ENCODE measurements at places on chromosomes 2 and 18. TPM values are rescaled to one million over a fixed set of nuclear protein-coding genes. Genes with fewer than 3 reads are reported as not detected.

DNA sequence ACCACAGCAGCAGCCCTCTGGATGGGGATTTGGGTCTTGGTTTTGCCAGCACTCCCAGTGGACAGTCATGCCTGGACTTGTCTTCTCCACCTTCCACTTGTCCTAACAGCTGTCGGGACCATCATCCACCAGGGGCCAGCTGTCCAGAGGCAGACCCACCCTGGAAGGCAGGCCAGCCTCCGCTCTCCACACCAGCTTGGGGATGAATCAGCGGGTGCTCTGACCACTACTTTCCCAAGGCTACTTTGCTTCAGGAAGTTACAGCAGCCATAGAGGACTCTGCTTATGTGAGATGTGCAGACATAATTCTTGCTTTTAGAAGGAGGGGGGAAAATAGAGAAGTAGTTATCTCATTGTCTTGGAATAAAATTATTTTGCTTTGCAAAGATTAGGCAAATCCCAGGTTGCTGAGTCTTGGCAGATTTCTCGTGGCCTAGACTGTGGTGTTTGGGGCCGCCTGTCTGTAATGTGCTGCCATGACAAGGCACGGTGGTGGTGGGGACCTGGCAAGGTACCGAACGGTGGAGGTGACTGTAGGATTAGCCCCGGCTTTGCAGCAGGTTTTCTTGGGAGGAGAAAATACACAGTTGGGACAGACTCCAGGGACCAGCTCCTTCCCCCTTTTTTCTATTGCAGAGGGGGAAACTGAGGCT lies 148.7 kb downstream of the AGAP1 start:
- no peaks in the 10 kb centered on the region for H3K27me3 ChIP-seq
- H3K27ac ChIP-seq: no peak overlapping the region
- H3K4me1 ChIP-seq: no peaks in the 10 kb centered on the region
- no peak overlapping the region for H3K4me3 ChIP-seq

DNA sequence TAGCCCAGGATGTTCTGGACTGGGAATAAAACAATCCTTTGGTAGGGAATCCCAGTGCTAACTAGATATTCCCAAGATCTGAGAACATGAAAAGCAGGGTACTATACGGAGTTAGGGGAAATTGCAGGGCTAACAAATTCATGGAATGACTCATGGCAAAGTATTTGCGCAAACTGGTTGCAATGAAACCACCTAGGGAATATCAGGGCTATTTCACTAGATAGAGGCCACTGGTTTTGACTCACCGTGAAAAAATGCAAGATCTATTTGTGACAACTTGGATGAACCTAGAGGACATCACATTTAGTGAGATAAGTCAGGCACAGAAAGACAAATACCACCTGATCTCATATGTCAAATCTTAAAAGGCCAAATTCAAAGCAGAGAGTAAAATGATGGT lies 233.3 kb downstream of the MBD2 start:
- H3K4me1 ChIP-seq: no peaks in the 10 kb centered on the region
- H3K27ac ChIP-seq: no peak overlapping the region
- H3K36me3 ChIP-seq: no peaks in the 10 kb centered on the region
- no peak overlapping the region for H3K4me3 ChIP-seq

The OTOS gene
- total RNA-seq: not detected

DNA sequence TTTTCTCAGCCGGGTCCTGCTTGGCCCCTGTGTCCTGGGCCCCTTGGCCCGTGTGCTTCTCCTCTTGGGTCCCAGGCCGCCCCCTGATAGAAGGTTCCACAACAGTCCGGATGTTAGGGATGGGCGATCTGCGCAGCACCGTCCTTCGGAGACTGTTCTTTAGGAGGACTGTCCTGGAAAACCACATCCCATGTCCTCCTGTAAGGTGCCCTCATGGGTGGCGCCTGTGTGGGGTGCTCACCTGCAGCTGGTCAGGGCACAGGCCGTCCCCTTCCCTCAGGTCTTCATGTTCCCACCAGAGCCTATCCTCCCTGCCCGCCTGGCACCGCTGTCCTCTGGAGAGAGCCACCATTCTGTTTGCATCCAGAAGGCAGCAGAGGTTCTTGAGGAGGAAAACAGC lies 50.0 kb downstream of the CTDP1 start:
- H3K4me3 ChIP-seq: no peak overlapping the region
- H3K27ac ChIP-seq: no peak overlapping the region
- DNase-seq: no peak
- peaks cover 51% of the 10 kb centered on the region for H3K36me3 ChIP-seq

GRCh38 chr2:142874293-142874814 lies 3.1 kb upstream of the KYNU start:
- no peaks in the 10 kb centered on the region for H3K27me3 ChIP-seq
- no peak overlapping the region for H3K4me3 ChIP-seq
- no peaks in the 10 kb centered on the region for H3K4me1 ChIP-seq

The PLB1 gene
- total RNA-seq: 2.6 TPM

DNA sequence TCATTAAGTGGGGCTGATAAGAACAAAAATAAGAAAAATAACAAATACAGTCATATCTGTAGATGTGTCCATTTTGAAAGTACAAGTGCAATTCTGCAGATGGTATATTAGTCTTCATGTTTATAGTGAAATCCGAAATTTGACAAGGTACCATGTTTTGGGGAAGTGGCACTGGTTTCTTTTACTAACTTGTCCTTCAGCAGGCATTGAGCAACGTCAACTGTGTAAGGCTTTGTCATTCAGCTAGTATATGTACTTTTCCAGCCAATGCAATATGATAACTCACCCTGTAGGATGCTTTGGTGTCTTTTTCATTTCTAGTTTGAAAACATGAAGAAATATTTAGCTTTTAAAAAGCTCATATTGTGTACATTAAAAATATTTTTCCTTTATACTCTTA lies 139.9 kb downstream of the MCFD2 start:
- no peak for DNase-seq
- no peaks in the 10 kb centered on the region for H3K4me1 ChIP-seq
- H3K36me3 ChIP-seq: no peaks in the 10 kb centered on the region

The TTN gene
- total RNA-seq: 3.7 TPM

The RGPD4 gene
- total RNA-seq: not detected

GRCh38 chr2:236025892-236026291 lies 142.3 kb downstream of the GBX2 start:
- no peak overlapping the region for H3K27ac ChIP-seq
- H3K27me3 ChIP-seq: no peaks in the 10 kb centered on the region
- H3K36me3 ChIP-seq: no peaks in the 10 kb centered on the region
- DNase-seq: no peak

GRCh38 chr2:144682248-144682647 lies 162.3 kb upstream of the ZEB2 start:
- no peaks in the 10 kb centered on the region for H3K4me1 ChIP-seq
- H3K27ac ChIP-seq: no peak overlapping the region
- no peaks in the 10 kb centered on the region for H3K36me3 ChIP-seq
- no peak for DNase-seq

DNA sequence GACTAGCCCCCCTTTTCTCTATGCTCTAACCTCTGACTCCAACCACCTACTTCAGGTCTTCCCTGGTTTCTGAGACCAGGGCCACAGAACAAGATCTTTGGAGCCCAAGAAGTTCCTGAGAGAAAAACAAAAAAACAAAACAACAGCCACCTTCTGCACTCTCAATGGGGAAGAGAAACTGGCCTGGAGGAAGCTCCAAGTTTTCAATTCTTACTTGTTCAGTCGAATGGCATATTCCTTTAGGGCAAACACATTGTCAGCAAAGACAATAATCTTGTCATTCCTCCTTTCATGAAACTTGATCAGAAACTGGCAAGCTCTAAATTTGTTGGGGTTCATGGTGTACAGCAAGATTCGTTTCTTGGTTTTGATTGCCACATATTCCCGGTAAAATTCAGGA lies 15.0 kb downstream of the ERCC3 start:
- no peaks in the 10 kb centered on the region for H3K4me1 ChIP-seq
- H3K27me3 ChIP-seq: no peaks in the 10 kb centered on the region
- DNase-seq: no peak

DNA sequence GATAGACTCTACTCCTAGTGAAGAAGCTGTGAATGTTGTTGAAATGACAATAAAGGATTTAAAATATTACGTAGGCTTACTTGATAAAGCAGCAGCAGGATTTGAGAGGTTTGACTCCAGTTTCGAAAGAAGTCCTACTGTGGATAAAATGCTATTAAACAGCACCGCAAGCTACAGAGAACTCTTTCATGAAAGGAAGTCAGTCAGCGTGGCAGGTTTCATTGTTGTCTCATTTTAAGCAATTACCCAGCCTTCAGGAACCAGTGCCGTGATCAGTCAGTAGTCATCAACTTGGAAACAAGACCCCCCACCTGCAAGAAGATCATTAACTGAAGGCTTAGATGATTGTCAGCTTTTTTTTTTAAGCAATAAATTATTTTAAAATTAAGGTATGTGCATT lies 14.0 kb downstream of the USP14 start:
- H3K36me3 ChIP-seq: peaks cover 10% of the 10 kb centered on the region
- DNase-seq: no peak
- H3K4me1 ChIP-seq: no peaks in the 10 kb centered on the region
- H3K27me3 ChIP-seq: no peaks in the 10 kb centered on the region
- no peak overlapping the region for H3K27ac ChIP-seq

DNA sequence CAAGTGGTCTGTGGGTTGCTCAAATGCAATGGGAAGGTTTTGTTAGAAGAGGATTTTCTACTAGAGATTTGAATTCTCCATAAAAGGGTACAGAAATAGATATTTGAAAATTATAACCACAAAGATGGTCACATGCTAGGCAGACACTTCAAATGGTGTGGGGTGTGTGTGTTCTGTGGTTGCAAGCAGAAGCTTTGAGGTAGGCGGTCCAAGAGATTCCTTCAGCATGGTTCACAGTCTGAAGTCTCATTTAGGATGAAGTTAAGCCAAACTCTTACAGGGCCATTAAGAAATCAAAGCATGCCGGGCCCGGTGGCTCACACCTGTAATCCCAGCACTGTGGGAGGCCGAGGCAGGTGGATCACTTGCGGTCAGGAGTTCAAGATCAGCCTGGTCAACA lies 38.3 kb upstream of the RMDN2 start:
- H3K4me3 ChIP-seq: no peak overlapping the region
- H3K27ac ChIP-seq: no peak overlapping the region
- H3K27me3 ChIP-seq: peaks cover 2% of the 10 kb centered on the region
- H3K36me3 ChIP-seq: no peaks in the 10 kb centered on the region
- no peak for DNase-seq
- H3K4me1 ChIP-seq: peaks cover 14% of the 10 kb centered on the region

The CCDC178 gene
- not detected for total RNA-seq
